Adrenal gland (tissue), 19 donors: ENCODE measurements at places on chromosomes 11 and 22.

GRCh38 chr11:66889960-66890359 is 33.1 kb downstream of the LRFN4 start:
- DNase-seq = no peak

- DNase-seq = no peak
Measured at GRCh38 chr11:130000552-130001176, 2.0 kb downstream of the PRDM10 start.

GRCh38 chr11:64718084-64718779 is 4.8 kb downstream of the NRXN2 start:
- no peak for DNase-seq

- DNase-seq = no peak
Measured at GRCh38 chr11:134528453-134528852, 116.4 kb upstream of the B3GAT1 start.

DNA sequence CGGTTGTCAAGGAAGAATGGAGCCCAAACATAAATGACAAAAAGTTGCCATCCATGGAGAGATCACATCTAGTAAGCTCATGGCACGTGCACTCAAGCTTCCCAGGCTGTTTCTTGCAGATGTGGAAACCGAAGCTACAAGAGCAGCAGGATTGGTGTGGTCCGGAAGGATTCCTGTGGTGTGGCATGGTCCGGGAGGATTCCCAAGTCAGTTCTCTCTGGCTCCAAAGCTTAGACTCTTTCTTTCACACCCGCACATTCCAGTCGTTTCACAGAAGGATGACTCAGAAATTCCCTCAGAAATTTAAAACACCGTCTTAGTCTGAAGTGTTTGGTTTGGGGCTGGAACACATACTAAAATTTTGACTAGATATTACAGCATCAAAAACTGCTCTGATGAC is 78.0 kb upstream of the DRD2 start:
- no peak for DNase-seq

- no peak for DNase-seq
Measured at GRCh38 chr11:34267013-34267412, 90.8 kb downstream of the ABTB2 start.

- no peak for DNase-seq
Measured at GRCh38 chr11:57541169-57541568, 3.8 kb downstream of the SMTNL1 start.

- no peak for DNase-seq
Measured at GRCh38 chr11:98183034-98183433, 837.7 kb upstream of the CNTN5 start.

DNA sequence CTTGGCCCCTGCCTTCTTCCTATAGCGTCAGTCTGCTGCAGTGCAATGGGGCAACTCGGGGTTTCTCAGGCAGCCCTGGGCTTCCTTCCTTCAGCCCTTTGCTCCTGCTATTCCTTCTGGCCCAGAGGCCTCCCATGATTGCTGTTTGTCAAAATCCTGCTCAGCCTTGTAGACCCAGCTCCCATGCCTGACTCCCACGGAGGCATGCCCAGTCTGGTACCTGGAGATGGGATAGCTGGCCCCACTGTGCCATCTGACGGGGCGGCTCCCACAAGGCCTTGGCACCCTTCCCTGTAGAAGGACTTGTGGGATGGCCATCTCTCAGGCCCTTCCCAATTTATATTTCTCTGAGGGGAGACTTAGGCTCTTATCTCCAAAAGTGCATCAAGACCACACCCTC is 590 bp upstream of the CD6 start:
- DNase-seq = no peak

DNA sequence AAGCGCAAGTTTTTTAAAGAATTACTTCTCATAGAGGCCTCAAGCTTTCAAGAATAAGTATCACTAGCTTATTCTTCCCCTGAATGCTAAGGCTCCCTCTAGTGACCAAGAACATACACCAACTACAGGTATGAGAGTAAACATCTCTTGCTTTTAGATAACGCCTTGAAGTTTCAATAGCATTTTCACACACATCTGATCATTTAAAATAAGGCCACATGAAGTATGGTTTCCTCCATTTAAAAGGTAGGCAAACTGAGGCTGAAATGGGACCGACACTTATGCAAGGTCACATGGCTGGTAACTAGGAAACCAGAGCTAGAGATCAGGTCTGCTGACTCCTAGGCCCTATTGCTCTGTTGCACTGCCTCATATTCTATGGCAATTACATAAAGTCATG is 66.5 kb downstream of the CCDC34 start:
- DNase-seq = peak; percentile 28

- DNase-seq = no peak
Measured at GRCh38 chr11:102166175-102167064, 56.2 kb downstream of the YAP1 start.

GRCh38 chr11:61820174-61820573 is 3.4 kb upstream of the FADS1 start:
- DNase-seq = no peak

- DNase-seq = no peak
Measured at GRCh38 chr22:39080052-39080762, 3.1 kb downstream of the APOBEC3G start.

DNA sequence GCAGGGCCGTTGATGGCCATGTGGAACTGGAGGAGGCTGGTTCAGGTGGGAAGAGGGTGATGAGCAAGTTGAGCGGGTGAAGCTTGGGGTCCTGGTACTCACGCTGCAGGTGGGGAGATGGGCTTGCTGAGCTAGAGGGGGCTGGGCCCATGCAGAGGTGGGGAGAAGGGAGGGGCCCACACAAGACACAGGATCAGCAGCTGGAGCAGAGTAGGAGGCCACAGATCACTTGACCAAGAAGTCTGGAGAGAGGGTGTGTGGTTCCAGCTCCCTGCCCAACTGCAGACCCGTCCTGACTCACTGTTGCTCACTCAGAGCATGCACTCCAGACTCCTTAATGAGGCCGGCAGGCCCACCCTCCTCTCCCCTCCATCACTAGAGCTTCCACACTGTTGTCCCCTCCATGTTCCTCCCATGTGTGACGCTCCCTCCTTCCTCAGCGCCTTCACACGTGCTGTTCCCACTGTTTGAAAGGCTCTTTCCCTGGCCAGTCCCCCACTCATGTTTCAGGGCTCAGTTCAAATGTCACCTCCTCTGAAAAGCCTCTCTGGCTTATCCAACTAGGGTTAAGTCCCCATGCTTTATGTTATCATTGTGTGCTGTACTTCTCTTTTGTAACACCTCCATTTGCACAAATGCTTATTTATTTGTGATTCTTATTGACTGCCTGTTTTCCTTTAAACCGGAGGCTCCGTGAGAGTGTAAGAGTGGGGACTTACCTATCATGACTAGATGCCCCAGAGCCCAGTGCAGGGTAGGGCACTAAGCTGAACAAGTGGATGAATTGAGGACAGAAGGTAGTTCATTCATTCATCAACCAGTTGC is 2.3 kb downstream of the CCDC86 start:
- no peak for DNase-seq

- DNase-seq = no peak
Measured at GRCh38 chr11:112899235-112900006, 61.8 kb upstream of the NCAM1 start.

DNA sequence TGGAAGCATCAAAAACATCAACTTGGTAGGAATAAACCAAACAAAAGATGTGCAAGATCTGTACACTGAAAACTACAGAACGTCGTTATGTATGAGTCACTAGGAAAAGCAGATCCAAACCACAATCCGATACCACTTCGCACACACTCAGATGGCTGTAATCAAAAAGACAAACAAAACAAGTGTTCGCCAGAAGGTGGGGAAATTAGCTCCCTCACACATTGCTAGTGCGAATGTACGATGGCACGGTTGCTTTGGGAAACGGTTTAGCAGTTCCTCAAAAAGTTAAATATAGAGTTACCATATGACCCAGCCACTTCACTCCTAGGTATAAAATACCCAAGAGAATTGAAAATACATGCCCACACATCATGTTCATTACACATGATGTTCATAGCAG is 14.8 kb upstream of the CARD10 start:
- DNase-seq = no peak

DNA sequence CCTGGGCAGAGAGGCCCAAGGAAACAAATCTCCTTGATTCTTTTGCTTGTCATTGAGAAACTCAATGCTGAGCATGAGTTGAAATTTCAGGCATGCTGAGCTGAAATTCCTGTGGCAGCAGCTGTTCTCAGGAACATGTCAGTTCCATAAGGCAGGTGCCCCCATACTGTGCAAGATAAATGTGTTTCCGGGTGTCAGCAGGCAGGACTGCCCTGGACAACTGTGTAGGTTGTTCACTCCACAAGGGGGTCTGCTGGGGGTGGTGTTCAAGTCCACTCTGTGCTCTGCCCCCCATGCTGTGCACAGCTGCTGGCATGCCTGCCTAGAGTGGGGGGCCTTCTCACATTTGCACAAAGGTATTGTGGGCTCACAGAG is 133.7 kb downstream of the CTTN start:
- no peak for DNase-seq

GRCh38 chr11:107564877-107565218 is 687 bp downstream of the ALKBH8 start:
- DNase-seq = no peak

GRCh38 chr22:34709641-34710040 is 356.3 kb upstream of the ISX start:
- no peak for DNase-seq

- no peak for DNase-seq
Measured at GRCh38 chr11:32034680-32035079, 56.2 kb upstream of the RCN1 start.

DNA sequence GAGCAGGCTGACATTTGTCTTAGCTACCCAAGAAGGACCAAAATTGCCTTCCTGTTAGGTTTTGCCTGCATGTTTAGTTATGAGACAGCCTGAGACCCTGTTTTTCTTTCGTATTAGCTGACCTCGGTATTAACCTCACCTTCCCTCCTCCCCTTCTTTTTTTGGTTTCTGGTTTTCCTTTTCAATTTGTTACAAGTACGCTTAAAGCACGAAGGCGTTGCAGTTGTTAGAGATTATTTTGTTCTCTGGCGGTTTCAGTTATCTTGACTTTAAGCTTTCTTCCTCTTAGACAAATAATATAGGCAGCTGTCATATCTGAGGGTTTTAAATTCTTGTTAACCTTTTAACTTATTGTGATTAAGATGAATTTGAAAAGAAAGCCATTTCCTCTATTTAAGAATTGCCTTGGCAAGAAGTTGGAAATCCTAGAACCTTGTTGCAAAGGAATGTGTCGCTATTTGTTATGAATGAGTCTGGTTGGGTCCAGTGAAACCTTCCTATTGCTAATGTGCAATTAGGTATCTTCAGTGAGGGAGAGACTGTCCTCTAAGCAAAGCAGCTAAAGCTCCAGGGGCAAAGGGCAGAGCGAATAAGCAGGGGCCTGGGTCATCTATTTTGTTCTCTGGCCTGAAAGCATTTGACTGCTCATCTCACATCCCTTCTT is 45.7 kb downstream of the PACS1 start:
- no peak for DNase-seq

- no peak for DNase-seq
Measured at GRCh38 chr11:11531131-11531908, 90.5 kb downstream of the GALNT18 start.
